ENCODE measurements at places on chromosomes 13 and 19.

GRCh38 chr19:36008336-36008978 is at the start of gene SYNE4:
SYNE4 (minus strand) TSS chr19:36008813; CDS start chr19:36008681, 132 bp downstream.
- no peak for DNase-seq

DNA sequence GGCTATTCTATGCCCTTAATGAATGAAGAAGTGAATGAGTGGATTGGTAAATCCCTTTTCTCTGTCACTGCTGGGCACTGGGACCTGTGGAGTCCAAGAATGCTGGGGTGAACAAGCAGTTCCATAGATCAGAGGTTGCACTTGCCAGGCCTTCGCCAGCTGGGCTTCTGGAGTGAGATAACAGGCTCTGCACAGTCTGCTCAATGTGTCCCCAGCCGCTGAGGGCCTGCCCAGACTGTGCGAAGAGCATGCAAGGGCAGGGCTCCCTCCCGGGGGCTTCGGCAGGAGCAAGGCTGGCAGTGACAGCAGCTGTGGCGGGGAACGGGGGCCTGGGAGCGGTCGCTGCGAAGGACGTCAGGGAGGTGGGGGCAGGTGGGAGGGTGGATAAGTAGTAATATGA is 51.3 kb downstream of the ZNF536 start:
- DNase-seq: no peak

DNA sequence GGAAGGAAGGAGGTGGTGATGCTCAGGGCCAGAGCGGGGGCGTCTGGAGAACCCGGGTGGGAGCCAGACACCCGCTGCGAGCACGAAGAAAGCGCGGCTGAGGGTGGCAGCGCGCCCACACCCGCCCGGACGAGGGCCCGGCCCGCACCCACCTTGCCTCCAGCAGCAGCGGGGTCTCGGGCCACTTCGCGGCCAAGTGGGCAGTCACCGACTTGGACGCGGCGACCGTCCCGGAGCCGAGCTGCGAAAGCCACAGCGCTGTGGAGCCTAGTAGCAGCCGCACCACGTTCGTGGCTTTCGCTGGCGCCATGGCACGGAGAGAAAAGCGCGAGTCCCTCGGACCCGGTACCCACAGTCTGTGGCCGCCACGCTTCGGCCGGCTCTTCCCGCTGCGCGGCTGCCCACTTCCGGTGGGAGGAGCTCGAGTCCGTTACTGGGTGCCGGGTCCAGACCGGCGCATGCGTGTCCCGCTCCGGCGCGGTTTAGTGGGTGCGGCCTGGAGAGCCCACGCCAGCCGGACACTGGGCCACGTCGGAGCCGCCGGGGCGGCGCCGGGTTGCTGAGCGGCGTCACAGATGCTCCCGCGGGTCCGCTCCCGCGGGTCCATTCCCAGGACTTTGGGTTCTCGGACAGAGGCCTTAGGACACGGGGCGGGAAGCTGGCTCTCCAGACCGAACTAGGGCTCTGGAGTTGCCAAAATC is at the start of gene UGGT2:
UGGT2 (minus strand) TSS at position 399 of the 701 bp plus-strand sequence; CDS start at position 310, 89 bp downstream.
- peak; percentile 76 for DNase-seq

GRCh38 chr19:1523412-1524286 is at the start of gene PLK5:
PLK5 (plus strand) TSS chr19:1524077; CDS start chr19:1526997, 2,920 bp downstream.
- DNase-seq: no peak

- peak; percentile 44 for DNase-seq
Measured at GRCh38 chr13:48838193-48838973, 137.3 kb upstream of the FNDC3A start.

- no peak for DNase-seq
Measured at GRCh38 chr13:49314344-49314882, 66.7 kb downstream of the CDADC1 start.

DNA sequence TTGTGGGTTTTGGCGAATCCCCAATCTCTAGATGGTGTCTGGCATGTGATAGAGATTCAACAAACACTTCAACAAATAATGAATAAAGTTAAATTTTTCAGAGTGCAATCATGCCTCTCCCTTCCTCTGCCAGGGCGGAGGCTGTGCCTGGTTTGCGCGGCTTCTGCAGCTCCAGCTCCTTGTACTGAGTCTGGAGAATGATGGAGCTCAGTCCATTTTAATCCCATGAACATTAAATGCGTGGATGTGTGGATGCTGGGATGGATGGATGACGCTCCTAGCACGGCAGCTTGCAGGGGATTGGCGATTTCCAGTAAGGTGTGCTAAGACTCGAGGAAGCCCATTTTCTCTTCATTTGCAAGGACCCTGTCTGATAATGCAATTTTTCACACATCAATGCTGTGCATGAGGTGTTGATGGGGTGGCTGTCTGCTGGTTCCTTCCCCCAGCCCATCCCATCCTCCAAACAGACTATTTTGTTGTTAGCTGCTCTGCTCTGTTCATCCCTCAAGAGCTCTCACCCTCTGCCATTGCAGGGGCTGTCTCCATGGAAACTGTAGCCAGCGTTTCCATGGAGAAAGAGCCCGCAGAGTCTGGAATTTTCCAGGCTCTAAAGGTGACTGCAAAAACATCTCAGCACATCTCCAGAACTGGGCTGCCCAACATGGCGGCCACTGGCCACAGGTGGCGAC is 92.6 kb upstream of the PEG3 start:
- DNase-seq: no peak

GRCh38 chr19:41701401-41702075 is 6.9 kb upstream of the CEACAM5 start:
- DNase-seq: no peak

DNA sequence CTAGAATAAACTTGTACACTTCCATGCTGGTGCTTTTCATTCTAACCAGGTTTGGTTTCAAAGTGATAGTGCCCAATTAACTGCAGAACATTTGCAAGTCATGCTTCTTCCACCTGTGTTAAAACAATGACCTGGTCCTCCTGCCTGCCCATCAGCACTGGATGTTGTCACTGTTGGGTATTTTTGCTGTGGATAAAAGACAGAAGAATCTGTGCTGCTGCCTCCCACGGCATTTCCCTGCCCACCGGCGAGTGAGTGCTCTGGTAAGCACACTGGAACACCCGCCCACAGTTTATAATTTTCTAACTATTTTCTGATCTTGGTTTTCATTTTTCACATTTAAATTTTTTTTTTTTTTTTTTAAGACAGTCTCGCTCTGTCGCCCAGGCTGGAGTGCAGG is 2.3 kb upstream of the AKAP8 start:
- DNase-seq: no peak

- DNase-seq: no peak
Measured at GRCh38 chr13:43799191-43799590, 12.4 kb upstream of the ENOX1 start.

DNA sequence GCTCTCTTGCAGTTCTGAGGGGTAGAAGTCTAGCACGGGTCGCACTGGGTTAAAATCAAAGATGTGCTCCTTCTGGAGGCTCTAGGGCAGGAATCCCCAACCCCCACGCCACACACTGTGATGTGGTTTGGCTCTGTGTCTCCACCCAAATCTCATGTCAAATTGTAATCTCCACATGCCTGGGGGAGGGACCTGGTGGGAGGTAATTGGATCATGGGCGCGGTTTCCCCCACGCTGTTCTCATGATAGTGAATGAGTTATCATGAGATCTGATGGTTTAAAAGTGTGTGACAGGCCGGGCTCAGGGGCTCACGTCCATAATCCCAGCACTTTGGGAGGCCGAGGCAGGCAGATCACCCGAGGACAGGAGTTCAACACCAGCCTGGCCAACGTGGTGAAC is 26.6 kb upstream of the CALM3 start:
- DNase-seq: no peak

- DNase-seq: no peak
Measured at GRCh38 chr13:113584870-113585671, 518 bp downstream of the TFDP1 start.

GRCh38 chr13:81988567-81988966 is 1647.6 kb upstream of the SPRY2 start:
- no peak for DNase-seq
